ENCODE measurements at places on chromosomes 5 and 9.

DNA sequence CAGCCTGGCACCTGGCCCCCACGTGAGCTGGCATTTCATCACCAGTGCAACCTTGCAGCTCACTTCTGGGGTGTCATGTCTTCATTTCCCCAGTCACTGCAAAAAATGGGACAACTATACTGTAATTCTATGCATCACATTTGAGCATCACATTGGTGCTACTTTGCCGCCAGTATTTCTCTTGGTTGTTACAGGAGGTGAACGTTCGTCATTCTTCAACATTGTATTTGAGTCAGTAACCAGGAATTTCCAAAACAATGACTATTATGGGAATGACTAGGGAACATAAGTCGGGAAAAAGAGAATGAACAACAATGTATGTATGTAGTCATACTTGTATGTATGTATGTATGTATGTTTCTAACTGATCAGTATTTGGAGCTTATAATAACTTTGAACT is 1278.0 kb downstream of the EFNA5 start:
- DNase-seq = no peak

DNA sequence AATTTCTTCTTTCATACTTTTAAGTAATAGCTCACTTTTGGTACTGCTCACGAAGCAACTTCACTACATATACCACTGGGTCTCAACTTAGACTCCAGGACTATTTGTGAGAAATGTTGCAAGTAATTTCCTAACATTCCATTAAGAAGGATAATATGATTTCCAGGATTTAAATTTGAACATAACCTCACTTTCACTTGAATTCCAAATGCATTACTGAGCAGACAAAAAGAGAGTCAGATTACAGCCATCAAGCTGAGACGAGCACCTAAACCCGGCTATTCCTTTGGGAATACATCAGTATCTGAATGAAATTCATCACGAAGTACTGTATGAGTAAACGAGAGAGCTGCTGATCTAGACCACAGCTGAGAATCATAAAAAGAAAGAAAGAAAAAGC is 47.3 kb downstream of the LIFR start:
- no peak for DNase-seq

- DNase-seq = no peak
These were observed 672 bp downstream of the PAXX start for GRCh38 chr9:136992819-136993369.

DNA sequence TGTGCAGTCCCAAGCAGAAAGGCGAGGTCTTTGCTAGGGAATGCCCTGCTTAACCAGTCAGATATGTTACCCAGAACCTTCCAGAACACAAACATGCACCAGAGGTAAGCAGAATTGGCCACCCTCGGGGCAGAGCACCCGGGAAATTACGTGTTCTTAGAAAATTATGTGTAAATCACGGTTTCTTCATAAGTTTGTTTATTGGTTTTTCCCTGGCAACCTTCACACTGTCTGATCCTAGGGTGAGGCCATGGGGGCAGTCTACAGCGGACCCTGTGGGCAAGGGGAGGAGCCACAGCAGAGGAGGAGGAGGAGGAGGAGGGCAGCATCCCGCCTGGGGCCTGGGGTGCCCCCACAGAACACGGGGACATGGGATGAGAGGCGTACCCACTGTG is 31.4 kb downstream of the RXRA start:
- no peak for DNase-seq

DNA sequence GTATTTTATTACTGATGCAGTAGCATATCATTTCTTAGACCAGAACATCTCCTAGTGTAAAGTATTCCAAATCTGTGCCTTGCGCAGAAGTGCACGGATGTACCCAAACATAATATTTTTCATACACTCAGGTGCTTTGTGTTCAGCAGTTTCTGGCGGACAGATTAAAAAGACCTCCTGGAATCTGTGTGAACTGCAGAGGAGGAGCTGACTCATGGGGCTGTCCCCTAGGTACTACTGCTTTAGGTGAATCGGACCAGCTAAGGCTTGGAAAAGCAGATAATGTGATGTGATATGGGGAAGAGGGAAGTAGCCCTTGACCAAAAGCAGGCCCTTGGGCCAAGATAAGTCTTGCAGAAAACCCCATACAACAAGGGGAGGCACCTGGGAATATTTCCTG is 310.1 kb downstream of the PLK2 start:
- DNase-seq = no peak

DNA sequence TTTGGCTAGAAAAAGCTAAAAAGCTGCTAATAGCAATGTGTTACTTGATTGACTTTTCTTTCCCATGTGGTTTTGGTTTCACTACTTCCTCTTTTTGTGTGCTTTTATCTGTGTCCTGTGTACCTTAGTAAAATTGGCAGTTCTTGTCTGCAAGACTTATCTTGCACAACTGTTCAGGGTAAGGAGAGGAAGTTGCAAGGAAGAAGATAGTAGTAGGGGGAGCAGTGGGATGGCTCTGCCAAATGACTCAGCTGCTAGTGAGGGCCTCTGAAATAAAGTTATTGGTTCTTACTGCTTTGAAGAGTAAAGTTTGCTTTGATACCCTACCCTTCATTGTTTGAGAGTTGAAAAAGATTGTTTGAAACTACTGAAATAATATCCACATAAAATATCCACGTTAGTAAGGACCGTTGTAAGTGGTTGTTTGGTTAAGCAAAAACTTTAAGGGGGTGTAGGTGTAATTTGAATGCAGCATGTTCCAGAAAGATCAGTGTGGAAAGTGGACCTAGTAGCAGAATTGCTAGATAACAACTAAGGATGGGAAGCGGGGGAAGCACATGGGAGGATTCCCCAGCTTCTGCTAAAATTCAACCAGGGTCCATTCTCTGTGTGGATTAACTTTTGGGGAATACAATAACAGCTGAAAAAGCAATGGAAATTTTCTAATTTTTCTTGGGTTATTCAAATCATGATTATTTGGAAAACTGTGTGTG is 123.5 kb downstream of the SCAMP1 start:
- no peak for DNase-seq

DNA sequence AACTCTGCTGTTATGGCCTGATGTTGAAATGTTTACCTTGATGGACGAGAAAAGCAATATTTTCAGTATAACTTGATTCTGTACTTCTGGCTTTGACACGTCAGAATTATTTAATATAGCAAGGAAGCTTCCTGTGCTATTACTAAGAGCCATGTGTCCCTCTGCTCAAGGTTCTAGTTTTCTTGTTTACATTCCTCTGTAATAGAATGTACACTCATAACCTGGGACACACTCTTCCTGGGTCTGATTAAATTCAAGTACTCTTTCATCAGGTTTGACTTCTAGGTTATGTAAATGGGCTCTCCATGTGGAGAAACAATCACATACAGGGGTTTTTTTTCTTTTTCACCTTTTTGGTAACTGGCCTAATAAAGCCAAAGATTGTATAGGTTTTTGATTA is 33.1 kb downstream of the GTF3C4 start:
- DNase-seq = no peak

DNA sequence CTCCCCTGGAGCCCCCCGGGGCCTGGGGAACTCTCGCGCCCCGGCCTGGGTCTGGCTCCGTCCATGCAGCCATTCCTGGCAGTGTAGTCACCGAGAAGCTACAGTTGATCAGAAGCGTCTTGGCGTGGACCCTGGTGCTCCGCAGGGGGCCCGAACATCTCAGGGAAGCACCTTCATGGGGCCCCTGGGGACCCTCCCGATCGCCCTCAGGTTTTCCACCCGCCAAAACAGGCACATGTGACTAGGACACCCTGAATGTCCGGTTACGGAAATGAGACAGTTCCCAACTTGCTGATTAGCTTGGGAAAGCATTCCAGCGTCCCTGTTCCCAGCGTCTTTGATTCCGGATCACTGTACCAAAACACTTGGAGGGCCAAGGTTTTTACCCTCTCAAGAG is 472 bp downstream of the FBXO4 start:
- no peak for DNase-seq

- DNase-seq = no peak
These were observed 93.8 kb downstream of the NXNL2 start for GRCh38 chr9:88628811-88629210.

DNA sequence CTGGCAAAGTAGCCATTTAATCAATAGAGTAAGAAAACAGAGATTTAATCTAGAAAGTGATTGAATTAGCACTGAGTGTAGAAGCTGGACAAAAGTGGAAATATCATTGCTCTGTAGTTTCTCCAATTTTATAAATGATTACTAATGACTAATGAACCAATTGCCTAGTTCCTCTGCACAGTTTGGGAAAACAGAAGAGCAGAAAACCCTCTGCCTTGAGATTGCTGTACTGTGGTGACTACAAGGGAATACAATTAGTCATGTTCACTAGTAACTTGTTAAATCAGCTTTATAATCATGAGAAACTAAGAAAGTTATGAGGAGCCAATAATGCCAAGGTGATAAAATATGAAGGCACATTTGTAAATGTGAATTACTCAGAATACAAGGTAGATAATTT is 21.1 kb upstream of the C6 start:
- DNase-seq = no peak

- DNase-seq = no peak
These were observed 30.9 kb upstream of the OR2K2 start for GRCh38 chr9:111360881-111361280.

- DNase-seq = no peak
These were observed 108.2 kb upstream of the MPDZ start for GRCh38 chr9:13387734-13388067.

DNA sequence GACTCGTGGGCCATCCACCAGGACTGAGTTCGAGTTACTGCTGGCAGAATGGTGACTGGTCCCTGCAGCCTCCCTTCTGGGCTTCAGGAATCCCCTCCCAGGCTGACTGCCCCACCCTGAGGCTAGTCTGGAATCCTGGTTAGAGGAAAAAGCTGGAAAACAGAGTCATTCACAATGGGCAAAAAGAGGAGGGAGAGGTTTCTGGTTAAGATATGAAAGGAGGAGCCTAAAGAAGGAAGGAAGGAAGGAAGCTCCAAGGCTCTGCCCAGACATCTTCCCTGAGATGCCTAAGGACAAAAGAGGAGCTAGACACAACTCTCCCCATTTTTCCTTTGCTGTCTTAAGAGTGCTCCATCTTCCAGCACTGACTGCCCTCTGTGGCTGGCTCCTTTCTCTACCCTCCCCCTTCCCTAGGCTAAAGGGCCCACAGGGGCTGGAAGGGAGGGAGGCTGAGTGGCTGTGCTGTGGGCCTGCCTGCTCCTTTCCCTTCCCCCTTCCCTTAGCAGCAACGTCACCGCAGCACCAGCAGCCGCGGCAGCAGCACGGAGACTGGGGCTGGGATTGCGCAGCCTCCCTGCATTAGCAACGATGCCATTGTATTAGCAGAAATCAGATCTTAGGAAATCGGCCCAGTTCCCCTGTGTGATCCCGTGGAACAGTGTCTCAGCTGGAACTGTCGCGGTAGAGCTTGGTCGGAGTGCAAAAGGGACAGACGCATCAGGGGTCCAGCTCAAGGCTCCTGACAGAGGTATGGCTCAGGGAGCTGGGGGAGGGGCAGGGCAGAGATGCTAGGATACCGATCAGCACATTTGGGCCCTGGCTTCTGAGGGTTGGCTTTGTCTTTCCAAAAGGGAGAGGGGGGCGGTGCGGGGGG is 48.7 kb downstream of the RUSC2 start:
- no peak for DNase-seq

DNA sequence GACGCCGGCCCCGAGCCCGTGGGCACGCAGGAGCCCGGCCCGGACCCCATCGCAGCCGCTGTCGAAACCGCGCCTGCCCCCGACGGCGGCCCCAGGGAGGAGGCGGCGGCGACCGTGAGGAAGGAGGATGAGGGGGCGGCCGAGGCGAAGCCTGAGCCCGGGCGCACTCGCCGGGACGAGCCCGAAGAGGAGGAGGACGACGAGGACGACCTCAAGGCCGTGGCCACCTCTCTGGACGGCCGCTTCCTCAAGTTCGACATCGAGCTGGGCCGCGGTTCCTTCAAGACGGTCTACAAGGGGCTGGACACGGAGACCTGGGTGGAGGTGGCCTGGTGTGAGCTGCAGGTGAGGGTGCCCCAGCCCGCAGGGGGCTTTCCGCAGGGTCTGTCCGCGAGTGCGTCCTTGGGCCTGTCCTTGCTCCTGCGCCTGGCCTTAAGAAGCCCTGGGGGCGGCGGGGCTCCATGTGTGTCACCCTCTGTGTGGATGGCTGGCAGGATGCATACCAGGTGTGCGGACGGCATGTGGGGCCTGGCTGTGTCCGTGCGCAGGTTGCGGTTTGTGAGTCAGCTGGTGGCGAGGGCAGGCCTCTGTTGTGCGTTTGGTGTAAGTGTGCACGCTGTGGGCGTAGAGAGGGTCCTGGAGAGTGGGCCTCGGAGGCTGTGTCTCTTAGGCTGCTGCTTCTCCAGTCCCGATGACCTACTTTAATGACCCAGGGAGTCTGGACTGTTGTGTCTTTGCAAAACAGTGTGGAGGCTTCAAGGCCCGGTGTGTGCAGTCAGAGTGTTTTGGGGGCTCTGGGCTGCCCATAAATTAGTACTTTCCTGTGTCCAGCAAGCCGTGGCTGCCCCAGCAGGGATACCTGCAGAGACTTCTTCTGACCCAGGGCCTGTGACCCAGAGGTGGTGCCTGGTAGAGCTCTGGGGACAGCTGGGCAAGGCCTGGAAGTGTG is 1.6 kb downstream of the WNK2 start:
- DNase-seq = no peak

DNA sequence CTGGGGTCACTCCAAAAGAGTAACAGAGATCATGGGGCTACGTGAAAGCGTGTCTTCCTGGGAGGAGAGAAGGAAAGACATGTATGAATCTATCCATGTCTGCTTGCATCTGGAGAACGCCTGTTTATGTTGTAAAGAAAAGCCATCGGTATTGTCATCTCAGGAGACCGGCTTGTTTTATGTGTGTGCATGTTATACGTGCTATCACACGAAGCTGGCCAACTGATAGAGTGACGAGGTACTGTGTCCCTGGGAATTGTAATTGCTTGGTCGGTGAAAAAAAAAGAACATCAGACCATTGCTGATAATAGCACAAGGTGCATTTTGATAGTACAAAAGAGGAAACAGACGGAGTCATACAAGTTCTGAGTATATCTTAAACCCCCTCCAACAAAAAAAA is 370 bp upstream of the CDH6 start:
- no peak for DNase-seq

DNA sequence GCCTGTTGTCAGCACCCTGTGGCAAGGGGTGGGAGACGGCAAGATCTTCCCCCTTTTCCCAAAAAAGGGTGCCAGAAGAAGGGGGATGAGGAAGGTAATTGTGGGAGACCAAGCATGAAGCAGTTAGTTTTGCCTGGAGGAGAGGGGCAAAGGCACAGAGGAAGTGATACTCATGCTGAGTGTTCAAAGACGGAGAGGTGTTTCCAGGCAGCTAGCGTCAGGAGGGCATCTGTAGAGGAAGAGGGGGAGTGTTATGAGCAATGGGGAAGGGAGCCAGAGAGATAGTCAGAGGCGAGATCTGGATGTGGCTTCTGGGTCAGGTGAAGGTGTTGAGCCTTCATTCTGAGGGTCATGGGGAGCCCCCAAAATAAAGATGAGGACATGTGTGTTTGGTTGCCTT is 26.9 kb upstream of the ADAM19 start:
- peak; percentile 71 for DNase-seq

DNA sequence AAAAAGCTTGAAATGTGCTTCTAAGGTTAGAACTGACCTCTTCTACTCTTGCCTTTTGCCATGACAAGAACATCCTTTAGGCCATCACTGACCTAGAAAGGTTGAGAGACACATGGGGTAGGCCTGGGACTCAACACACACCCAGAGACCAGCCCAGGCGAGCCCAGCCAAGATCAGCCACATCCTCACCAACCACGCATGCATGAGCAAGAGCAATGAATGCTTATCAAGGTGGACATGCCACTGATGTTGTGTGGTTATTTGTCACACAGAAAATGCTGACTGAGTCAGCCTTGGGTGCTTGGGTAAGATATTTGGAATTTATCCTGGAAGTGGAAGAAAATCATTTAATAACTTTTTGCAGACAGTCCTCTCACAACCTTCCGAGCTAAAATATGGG is 39.4 kb downstream of the SMIM23 start:
- DNase-seq = no peak
